ENCODE measurements at places on chromosomes 6 and 20.

DNA sequence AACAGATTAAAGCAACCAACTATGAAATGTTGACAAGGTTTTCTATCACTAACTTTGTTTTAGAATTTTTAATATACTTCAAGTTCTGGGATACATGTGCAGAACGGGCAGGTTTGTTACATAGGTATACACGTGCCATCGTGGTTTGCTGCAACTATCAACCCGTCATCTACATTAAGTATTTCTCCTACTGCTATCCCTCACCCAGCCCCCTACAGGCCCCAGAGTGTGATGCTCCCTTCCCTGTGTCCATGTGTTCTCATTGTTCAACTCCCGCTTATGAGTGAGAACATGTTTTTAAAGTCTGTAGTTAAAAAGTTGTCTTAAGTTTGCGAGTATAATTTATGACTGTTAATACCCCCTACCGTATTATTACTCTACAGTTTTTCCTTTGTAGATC lies 844.3 kb upstream of the MANEA start:
- DNase-seq = no peak

DNA sequence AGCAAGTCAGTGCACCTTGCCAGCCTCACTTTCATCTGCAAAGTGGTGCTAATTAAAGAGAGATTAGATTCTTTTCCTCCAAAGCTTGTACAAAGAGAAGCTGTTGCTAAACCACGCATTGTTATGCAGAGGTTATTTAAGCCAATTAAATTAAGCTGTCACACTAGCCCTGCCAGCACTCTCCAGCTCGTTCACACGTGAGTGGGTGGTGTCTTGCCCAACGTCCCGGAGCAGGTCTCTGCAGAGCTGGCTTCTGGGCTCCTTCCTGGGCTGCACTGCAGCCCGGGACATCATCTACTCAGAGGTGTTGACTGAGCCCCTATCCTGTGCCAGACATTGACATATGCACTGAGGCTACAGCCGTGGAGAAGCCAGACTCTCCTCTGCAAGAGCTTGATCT lies 401.6 kb upstream of the SULF2 start:
- no peak for DNase-seq

GRCh38 chr6:56093776-56094175 lies 153.6 kb downstream of the COL21A1 start:
- no peak for DNase-seq

- no peak for DNase-seq
Observed at GRCh38 chr6:14288910-14289309, 171.3 kb downstream of the CD83 start.

DNA sequence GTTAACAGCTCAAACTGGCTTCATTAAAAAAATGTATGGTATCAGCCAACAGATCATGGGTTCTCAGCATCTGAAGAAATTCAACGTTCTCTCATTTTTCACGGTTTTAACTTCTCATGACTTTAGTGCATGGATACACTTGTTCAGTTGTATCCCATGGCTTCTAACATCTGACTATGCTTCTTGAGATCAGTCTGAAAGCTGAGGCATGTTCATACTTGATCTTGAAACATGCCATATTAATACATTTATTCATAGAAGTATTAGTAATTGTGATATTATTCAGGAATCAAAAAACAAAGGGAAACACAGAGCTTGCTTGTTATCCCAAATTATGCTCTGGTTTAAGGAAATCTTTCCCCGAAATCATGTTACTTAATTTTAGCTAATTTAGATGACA lies 649.4 kb downstream of the PRKN start:
- DNase-seq = no peak

All from T follicular helper cell (primary cell).